ENCODE measurements at places on chromosomes 5 and 9.

GRCh38 chr5:80937584-80938356 lies 22.4 kb upstream of the RASGRF2 start:
- no peak for DNase-seq

- no peak for DNase-seq
Observed at GRCh38 chr9:76921165-76921564, 15.3 kb upstream of the PRUNE2 start.

GRCh38 chr5:172117977-172118701 lies 69.9 kb downstream of the STK10 start:
- no peak for DNase-seq

- DNase-seq: no peak
Observed at GRCh38 chr5:181188700-181189362, 16.2 kb downstream of the TRIM7 start.

- DNase-seq: no peak
Observed at GRCh38 chr5:10276691-10277090, 26.6 kb downstream of the CCT5 start.

DNA sequence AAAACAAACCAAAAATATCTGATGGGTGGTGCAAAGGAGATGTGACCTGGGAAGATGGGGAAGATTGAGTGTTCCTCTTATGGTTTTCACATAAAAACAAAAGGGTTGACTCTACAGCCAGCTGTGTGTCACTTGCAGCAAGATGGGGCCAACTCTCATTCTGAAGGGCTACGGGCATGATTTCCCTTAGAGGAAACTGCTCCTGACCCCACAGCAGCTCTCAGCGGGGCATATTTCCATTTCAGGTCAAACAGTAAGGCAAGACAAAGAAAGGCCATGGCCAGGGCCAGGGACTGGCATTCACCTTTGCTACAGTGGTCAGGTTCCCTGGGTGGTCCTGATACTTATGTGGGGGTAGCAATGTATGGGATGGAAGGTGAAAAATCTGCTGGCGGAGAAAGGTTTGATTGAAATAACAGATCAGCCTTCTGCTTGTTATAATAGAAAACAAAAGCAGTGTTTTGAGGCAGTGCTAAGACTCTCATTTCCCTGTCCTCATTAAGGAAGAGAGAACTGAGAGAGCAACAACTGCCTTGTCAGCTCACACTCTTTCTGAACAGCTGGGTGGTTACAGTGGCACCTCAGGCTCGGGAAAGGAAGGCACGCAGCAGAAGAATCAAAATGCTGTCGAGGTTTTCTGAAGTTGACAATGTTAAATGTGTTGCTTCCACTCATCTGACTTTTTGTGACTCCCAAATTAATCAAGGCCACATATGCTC lies 120.7 kb upstream of the PCA3 start:
- DNase-seq: no peak

- no peak for DNase-seq
Observed at GRCh38 chr5:74319076-74319475, 321.5 kb downstream of the ENC1 start.

DNA sequence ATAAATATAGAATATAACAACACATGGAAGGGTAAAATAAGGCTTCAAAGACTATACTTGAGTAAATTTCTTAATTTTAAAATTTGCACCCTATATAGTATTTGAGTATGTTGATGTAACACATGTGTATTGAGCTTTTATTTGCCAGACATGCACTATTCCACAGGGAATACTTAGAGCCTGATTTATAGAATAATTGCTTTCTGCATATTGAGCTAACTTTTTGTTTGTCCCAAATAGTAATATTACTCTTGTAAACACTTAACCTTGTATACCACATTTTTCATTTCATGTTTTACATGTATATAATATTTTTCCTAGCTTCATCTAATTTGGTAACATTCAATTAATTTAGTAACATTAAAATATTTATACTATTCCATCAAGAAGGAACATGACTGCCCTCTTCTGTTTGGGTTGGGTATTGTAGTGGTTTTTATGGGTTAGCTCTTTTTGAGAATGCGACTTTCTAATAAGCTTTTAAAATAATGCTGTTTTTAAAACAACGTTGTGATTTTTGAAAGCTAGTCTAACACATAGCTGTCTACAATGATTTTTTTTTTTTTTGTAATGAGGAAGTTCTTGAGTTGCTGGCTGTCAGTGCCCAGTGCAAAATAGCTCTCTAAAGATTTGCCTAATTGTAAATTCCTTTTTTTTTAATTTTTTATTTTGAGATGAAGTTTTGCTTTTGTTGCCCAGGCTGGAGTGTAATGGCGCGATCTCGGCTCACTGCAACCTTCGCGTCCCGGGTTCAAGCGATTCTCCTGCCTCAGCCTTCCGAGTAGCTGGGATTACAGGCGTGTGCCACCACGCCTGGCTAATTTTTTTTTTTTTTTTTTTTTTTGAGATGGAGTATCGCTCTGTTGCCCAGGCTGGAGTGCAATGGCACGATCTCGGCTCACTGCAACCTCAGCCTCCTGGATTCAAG lies 4.8 kb downstream of the SUB1 start:
- DNase-seq: peak; percentile 40

DNA sequence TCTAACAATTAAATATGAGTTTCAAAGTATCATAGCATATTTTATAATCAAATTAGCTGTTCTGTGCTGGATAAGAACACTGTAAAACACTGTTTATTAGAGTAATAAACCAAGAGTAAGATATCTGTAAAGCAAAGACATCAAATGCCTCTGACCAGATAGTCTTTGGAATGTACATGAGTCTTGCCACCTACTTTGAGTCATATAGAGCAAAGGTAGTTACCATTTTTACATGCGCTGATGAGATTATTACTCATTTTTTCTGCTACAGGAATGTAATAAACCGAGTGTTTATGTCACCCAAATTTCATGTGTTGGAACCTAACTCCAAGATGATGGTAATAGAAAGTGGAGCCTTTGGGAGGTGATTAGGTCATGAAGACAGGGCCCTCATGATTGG lies 654.5 kb downstream of the CETN3 start:
- DNase-seq: no peak

DNA sequence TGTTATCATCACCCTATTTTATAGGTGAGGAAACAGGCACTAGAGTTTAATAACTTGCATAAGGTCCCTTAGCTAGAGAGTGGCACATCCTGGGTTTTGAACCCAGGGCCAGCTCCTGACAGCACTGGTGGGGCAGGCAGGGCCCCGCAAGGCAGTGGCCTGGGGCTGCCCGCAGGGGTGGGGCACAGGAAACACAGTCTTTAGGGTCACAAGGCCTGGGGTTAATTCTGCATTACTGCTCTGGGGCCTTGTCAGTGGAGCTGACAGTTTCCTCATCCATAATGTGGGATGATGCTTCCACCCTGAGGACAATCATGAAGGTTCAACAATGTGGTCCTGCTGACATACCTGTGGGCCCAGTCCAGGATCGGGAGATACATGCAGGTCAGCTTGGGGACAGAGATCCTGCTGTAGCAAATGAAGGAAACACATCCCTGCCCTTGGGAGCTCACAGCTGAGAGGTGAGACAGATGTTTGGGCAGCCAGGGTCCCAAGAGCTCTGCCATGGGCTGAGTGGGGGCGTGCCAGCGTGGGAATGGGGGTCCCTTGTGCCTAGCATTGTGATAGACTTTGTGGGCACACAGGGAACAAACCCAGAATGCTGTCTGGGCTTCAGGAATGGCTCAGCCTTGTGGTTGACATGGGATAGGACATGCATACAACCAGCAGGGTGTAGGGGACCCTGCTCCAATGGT lies 14.7 kb downstream of the FGF18 start:
- no peak for DNase-seq

DNA sequence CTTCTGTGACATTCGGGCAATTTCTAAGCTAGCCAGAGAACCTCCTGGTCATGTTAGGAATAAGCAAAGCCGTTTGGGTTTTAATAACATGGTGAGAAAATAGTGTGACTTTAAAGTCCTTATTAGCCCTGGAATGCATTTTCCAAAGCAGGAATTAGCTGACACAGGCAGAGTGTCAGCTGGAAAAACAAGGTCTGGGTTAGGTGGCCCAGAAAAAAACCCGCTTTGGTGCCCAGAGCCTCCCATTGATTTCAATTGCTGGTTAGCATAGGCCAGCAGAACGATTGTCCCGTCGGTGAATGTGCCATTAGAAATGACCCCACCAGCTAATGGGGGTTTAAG lies 62.1 kb upstream of the CPEB4 start:
- peak; percentile 63 for DNase-seq

DNA sequence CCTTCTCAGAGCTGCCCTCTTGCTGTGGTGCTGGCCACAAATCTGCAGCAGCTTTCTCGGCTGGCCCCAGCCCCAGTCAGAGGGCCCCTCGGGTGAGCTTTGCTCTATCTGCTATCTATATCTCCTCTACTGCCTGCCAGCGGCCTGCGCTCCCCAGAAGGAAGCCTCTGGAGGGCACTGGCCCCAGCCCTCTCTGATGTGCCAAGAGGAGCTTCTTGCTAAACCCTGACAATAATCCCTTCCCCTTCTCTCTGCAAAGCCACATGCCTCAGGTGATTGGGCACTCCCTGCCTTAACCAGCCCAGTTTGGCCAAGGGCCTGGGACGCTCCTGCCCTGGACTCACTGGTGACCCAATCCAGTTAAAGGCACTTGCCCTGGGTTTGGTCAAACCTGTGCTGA lies 42.7 kb downstream of the CAMK2A start:
- no peak for DNase-seq

GRCh38 chr5:21831145-21831787 lies 1021.9 kb downstream of the CDH12 start:
- DNase-seq: no peak

DNA sequence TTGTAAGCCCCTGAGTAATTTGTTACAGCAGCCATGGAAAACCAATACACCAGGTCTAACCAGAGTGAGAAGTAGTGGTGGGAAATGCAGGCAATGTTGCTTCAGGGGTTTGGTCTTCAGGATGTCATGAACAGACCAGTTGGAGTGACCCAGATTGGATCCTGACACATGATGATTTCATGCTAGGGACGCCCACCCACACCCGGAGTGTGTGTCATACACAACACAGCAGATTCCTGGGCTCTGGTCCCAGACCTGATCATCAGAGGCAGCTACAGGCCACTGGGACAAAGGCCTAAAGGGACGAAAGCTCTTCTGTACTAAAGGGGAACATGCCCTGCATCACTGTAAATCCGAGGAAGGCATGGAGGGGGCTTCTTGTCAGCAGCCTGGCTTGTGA lies 194.2 kb downstream of the NSG2 start:
- no peak for DNase-seq

DNA sequence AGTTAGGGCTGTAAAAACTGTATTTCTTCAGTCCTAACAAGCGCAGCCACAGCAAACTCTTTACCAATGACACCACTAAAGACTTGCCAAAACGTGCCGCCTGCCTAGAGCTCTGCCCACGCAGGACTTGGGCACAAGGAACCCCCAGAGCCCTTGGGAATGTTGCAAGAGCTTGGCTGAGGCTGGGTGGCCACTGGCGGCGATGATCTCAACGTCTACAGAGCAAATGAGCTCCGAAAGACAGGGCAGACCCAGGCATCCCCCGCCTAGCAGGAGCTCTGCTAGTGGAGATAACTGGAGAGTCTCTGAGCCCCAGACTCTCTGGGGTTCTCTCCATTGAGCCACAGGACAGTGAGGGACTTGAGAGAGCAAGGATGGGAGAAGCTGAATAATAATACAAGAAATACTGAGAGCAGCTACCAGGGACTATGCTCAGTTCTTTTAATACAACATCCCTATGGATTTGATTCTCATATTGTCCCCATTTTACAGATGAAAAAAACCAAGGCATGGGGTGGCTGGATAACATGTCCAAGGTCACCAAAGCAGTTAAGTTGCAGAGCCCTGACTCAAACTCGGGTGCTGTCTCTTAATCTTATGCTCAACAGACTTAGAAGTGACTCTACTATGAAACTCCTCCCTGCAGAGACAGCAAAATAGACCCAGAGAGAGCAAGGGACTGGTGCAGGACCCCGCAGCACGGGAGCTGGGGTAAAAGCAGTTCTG lies 32.5 kb downstream of the SHB start:
- peak; percentile 47 for DNase-seq

DNA sequence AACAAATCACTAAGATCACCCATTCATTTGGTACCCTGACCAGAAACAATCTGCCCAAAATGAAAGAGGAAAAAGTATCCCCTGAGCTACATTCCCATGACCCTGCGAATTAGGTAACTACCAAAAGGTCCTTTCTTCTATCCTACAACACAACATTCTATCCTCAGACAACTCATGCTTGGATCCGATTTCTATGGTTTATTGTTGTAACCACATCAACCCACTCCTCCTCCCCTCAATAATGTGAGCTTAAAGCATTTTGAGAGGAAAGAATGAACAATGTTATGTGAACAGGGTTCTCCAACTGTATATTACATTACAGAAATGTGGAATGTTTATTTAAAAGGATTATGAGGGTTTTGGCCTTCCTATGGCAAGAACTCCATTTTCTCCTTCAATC lies 4.0 kb downstream of the SLC35D2 start:
- DNase-seq: no peak

DNA sequence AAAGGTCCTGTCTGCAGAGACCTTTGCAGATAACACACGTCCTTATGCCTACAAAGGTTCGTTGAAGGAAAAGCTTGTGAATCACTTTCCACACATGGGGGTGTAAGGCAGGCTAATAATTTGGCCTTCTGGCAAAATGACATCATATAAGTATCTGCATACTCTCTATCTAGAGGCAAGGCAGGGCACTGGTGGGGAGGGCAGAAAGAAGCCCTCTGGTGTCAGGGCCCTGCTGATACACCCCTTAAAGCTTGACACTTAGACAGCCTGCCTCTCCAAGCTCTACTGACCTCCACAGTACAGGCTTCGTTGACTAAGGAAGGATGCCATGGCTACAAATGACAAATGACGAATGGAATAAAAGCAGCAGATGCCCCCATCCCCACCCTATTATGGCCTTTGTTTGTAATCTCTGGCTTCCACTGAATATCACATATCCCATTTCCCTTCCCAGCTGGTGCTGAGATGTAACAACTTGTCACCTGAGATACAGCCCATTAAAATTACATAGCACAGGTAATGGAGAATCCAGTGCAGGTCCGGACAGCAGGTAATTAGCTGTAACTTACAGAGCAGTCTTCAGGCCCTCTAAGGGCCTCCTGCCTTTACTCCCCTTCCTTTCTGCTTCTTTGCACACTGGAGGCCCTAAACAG lies 76.9 kb upstream of the IFNK start:
- DNase-seq: no peak

DNA sequence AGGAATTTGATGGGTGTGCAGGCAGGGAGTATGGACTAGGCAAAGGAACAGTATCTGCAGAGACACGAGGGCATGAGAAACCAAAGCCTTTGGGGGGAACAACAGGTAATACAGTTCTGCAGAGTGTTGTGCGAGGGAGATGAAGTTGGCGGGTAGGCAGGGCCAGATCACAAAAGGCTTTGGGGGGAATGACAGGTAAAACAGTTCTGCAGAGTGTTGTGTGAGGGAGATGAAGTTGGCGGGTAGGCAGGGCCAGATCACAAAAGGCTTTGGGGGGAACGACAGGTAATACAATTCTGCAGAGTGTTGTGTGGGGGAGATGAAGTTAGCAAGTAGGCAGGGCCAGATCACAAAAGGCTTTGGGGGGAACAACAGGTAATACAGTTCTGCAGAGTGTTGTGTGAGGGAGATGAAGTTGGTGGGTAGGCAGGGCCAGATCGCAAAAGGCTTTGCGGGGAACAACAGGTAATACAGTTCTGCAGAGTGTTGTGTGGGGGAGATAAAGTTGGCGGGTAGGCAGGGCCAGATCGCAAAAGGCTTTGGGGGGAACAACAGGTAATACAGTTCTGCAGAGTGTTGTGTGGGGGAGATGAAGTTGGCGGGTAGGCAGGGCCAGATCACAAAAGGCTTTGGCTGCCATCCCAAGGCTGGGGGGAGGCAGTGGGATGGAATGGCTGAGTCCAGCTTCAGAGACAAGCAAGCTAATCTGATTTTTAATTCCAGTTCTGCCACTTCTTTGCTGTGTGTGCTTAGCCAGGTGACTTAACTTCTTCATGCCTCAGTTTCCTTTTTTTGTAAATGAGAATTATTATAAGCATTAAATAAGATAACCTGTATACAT lies 33.0 kb downstream of the FRMPD1 start:
- DNase-seq: no peak
